Activated CD4-positive, alpha-beta T cell treated with anti-CD3 and anti-CD28 coated beads for 36 hours (primary cell): ENCODE measurements at places on chromosomes 2 and 18.
A peak's percentile ranks its signal among the peaks of the same experiment; 100 is the strongest.

- DNase-seq, result peak; percentile 9
These were observed 25.9 kb upstream of the IMPA2 start for GRCh38 chr18:11955239-11956029.

DNA sequence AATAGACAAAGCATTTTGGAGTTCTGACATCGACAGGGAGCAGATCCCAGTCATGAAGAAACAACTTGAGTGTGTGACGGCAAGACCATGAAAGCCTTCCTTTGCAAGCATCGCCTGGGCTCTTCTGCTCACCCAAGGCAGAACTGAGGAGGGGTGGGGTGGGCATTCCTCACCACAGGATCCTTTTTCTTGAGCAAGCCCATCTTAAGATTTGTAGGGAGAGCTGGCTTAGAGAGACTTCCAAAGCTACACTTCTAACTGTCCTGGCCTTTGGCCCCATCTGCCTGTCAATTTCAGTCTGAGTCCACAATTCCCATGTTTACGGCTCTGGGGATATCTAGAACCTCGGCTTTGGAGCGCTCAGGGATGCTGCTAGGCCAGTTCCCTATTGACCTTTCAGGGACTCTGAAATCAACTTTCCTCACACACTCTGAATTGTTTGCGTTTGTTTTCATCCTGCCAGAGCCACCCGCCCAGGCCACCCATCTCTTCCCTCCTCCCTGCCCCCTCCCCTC is 3.7 kb downstream of the KLHL14 start:
- no peak for DNase-seq

- no peak for DNase-seq
These were observed 550.3 kb upstream of the HS6ST1 start for GRCh38 chr2:128868686-128869551.

GRCh38 chr2:202671317-202672035 is 36.7 kb downstream of the FAM117B start:
- no peak for DNase-seq

DNA sequence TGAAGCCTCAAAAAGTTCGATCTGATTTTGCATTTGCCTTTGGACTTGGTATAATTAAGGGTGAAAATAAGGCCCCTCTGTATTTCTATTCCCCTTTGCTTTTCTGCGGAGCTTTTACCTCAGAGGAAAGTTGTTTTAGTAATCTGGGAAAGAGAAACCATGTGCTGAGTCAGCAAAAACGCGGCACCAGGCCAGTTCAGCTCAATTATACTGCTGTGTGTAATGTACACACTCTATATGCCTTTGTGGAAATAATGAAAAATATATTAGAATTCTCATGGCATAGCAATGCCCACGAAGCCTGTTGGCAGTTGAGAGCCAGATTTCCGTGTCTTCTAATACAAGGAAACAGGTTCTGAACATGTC is 161.9 kb upstream of the SIX2 start:
- DNase-seq, result no peak

DNA sequence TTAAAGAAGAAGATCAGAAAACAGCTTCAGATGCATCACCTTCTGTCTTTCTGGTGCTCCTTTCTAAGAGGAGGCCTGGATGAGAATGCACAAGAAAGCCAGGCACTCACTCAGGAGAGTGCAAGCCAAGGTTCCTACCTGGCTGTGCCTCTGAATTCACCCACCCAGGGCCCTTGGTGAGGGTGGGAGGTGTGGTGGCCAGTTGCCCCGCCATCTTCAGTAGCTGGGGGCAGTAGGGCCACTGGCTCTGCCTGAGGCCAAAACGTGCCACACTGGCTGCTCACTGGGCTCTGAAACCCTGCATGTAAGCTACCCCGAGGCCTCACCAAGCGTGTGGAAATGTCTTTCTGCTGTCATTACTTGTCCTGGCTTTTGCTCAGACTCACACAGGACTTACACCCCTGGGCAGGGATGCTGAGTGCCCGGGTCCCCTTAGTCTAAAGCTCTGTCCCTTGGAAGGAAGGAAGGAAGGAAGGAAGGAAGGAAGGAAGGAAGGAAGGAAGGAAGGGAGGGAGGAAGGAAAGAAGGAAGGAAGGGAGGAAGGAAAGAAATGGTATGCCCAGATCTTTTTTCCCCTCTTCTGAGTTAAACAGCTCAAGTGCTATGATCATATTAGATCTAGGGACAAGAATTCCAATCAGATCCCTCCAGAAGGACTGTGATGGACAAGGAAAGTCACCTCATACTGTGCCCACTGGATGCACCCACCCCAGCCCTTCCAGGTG is 8.5 kb upstream of the LBH start:
- DNase-seq, result no peak

DNA sequence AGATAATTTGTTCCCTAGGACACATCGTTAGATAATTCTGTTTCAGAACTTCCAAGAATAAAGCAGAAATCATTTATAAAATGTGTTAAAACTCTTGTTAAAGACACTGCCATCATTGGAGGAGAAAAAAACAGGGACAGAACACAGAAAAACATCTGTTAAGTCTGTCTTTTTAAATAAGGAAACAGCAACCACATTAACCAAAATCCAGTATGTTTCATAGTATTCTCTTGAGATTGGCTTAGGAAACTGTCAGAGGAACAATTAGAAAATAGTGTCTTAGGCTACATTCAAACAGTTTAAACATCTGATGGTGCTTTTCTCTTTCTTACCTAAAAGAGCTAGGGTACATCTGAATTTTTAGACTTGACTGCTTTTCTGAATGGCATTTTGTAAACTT is 81.6 kb downstream of the PMS1 start:
- DNase-seq, result no peak

GRCh38 chr18:80192653-80193385 is 54.5 kb downstream of the PARD6G start:
- DNase-seq, result no peak

GRCh38 chr2:165008730-165009315 is 53.5 kb upstream of the SLC38A11 start:
- no peak for DNase-seq

- DNase-seq, result no peak
These were observed 45.7 kb upstream of the NEMP2 start for GRCh38 chr2:190579915-190580846.

DNA sequence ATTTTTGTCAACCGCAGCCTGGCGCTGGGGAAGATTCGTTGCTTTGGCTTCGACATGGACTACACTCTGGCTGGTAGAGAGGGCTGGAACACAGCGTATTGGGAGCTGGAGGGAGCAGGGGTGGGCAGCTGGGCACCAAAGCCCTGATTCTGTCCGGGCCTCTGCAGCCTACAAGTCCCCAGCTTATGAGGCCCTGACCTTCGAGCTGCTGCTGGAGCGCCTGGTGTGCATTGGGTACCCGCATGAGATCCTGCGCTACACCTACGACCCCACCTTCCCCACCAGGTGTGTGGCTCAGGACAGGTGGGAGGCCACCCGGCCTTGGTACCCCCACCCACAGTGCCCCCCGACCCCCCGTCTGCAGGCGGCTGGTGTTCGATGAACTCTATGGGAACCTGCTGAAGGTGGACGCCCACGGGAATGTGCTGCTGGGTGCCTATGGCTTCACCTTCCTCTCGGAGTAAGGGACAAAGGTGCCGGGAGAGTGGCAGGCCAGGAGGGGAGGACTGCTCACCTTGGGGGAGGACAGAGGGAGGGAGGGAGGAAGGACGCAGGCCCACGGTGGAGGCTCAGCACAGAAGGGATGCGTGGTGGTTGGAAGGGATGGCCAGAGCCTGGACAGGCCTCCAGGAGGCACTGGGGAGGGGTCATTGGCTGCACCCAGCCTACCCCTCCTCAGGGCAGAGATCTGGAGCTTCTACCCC is 1.2 kb downstream of the NT5DC4 start:
- no peak for DNase-seq

- no peak for DNase-seq
These were observed 4.3 kb downstream of the NLRC4 start for GRCh38 chr2:32260376-32260775.

DNA sequence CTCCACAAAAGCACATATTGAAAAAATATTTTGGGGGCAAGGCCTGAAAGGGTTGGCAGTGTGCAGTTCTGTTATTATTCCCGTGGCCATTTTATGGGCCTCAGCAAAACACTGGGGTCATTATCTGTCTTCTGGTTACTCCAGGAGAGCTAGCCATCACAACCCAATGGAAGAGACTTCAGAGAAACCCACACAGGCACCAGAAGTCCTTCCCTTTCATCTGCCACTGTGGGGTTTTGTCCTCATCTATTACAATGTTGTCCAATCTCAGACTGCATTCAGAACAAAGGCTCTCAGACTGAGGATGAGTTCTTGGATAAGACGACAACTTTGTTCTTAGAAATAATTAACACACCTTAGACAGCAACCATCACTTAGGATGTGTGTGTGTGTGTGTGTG is 98.4 kb downstream of the PIEZO2 start:
- DNase-seq, result no peak

GRCh38 chr2:163592954-163593622 is 142.7 kb downstream of the FIGN start:
- no peak for DNase-seq

GRCh38 chr2:237660381-237660900 is 33.1 kb downstream of the LRRFIP1 start:
- DNase-seq, result no peak

- DNase-seq, result no peak
These were observed 18.6 kb downstream of the TMEM182 start for GRCh38 chr2:102780467-102780866.
